Activated CD8-positive, alpha-beta memory T cell treated with anti-CD3 and anti-CD28 coated beads, Interleukin-2, amount 10 ng/mL, durations not matched to agents 7 days and 5 days (primary cell): ENCODE measurements at places on chromosomes 11 and 22.
A peak's percentile ranks its signal among the peaks of the same experiment; 100 is the strongest.

GRCh38 chr22:46953968-46954765 is 191.7 kb downstream of the TBC1D22A start:
- DNase-seq = no peak

DNA sequence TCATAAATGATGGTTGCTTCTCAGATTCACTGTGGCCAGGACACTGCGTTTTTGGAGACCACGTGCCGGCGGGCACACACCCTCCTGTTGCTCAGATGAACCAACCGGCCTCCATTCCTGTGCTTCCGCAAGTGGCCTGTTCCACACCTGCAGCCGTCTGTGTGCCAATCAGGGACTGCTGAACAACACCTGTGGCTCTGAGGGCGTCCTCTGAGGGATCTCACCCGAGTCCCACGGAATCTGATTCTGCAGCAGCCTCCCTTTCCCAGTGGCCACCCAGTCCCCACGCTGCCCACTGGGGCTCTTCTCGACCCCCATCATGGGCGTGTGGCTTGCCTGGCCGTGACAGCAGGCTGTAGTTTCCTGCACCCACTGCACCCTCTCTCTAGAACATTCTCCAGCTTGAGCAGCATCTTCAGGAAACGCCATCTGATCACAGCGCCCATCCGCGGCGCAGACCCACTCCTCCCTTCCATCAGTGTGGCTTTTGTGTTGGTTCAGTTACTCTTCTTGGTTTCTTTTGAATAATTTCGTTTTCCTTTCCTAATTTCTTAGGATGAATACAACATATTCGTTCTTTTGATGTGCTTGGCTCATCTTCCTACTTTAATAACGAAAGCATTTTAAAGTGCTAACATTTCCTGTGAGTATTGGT is 100.3 kb upstream of the SLC22A12 start:
- DNase-seq = no peak

GRCh38 chr11:67303132-67303834 is at the start of gene SSH3:
TSS of gene SSH3 (plus strand) at chr11:67303530. CDS start at chr11:67303626, 96 bp downstream.
- peak; percentile 67 for DNase-seq

- DNase-seq = no peak
These were observed 87.0 kb downstream of the BDNF start for GRCh38 chr11:27612932-27613880.

GRCh38 chr11:846496-847098 is 3.9 kb downstream of the TSPAN4 start:
- no peak for DNase-seq

DNA sequence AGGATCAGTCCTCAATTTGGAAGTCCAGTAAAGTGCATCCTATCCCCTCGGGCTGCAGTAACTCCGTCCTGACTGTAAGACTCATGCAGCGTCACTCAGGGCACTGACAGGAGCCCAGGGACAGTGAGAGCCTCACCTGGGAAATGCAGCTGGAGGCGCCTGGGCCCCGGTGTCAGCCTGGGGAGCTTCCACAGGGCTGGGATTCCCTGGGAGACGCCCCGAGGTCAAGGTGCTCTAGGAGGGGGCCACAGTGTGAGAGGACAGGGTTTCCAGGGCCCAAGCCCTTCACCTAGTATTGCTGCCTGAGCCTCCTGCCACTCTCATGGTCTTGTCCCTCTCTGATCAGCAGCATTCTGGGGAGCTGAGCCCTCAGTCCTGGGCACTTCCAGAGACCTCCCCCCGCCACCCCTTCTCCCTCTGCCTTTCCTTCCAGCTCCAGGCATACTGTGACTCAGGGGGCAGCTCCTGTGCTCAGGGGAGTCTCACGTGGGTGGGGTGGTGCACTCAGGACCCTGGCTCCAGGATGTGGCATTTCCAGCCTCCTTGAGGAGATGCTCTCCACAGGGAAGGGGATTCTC is 99.1 kb upstream of the IGLL5 start:
- DNase-seq = peak; percentile 28

GRCh38 chr22:46148816-46149511 is 1.4 kb upstream of the PPARA start:
- DNase-seq = no peak

DNA sequence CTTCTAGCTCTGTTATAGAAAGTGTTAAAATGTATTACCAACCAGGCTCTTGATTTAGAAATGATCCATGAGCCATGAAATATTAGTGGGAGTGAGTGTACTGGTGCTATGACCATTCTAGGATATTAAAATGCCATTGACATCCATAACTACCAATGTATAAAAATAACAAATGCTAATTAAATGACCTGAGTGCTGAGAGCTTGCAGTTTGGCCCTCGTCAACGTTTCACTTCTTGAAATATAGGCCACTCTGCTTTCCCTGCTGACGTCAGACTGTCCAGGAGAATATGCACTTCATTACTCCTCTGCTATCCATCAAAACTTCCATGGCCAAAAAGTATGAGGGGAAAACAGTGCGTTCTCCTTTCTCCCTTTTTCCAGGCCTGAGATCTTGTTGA is 563.1 kb downstream of the METTL15 start:
- no peak for DNase-seq

DNA sequence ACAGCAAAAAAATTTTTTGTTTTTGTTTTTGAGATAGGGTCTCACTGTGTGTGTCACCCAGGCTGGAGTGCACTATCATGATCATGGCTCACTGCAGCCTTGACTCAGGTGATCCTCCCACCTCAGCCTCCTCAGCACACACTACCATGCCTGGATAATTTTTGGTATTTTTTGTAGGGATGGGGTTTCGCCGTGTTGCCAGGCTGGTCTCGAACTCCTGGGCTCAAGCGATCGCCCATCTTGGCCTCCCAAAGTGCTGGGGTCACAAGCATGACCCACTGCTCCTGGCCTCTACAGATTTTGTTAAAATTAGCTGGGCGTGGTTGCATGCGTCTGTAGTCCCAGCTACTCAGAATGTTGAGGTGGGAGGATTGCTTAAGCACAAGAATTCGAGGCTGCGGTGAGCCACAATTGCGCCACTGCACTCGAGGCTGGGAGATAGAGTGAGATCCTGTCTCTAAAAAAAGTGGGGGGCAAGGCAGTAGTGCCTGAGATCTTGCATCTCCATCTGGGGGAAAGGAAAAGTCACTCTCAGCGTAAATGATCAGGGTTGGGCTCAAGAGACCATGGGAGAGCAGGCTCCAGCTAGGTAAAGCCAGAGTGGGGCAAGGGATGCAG is 10.6 kb upstream of the DGKZ start:
- no peak for DNase-seq

DNA sequence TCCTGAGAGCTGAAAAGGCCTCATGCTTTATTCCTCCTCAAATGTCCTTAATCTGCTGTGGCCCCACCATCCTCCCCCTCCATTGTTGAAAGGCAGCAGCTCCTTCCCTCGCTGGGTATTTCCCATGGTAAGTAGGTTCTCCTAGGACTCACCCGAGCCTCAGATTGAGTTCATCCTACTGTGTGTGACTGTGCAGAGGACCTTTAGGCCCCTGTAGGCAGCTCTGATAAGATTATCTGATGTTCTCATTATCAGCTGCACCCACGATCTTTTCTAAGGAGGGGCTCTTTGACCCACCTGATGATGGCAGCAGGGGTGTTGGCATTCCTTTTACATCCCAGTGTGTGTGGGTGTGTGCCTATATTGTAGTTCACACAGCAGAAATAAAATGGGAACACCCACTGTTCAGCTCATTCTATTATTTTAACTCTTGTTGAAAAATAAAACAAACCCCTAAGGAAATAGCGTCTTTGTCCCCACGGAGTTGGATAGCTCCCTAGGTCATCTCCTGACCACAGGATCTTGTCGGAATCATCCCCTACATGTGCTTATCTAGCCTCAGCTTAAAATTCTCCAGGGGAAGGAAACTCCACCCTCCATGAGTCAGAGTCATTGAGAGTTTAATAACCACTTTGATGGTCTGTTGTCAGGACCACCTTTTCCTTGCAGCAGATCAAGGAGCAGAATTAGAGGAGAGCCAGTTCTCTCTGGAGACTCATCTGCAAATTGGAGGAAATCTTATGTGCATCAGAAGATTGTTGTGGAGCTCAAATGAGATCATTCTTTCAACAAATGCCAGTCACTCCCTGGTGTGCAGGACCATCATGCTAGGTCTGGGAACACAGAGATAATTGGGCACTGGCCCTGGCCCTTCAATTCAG is 19.3 kb downstream of the ENDOD1 start:
- no peak for DNase-seq

- no peak for DNase-seq
These were observed 865 bp upstream of the ZNF280A start for GRCh38 chr22:22520667-22521602.

DNA sequence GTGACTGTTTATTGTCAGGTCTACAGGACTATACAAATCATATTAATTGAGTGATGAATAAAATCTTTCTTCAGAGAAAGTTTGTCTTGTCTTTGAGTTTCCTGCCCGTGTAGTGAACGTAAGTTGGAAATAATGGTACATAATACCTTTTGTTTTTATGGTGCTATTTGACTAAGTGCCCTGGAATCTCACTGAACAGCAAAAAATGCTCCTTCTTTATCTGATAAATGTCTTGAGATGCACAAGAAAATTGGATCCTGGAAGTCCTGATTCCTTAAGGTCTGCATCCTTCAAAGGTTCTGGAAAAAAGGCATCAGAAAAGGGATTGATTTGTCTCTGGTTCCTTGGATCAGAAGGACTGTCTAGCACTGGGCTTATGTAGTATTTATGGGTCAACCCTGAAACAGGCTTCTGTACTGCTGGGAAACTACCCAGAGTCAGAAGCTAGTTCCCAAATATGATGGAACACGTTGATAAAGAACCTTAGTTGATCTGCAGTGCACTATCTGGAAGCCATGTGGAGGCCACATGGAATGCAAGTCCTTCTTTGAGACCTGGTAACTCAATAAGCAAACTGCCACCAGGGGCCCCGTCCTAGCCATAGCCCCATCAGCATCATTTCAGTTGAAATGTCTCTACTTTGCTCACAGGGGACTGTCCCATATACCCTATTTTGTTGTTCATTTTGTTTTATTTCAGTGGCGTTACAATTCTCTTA is 100.6 kb upstream of the CD44 start:
- no peak for DNase-seq

DNA sequence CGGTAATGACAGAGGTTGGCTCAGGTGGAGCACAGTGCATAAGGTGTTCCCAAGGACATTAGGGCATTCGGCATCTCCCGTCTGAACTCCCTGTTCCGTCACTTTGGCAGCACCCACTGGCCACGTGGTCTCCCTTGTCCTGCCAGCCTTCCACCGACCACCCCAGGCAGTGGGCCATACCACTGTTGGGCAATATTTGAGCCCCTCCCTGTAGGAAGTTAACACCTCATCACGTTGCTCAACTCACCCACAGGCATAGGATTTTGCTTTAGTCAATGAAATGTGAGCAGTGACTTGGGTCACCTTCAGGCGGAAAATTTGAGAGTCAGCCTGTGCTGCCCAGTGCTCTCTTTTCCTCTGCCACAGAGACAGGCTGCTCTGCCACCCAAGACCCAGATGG is 44.0 kb downstream of the SERPINH1 start:
- no peak for DNase-seq

DNA sequence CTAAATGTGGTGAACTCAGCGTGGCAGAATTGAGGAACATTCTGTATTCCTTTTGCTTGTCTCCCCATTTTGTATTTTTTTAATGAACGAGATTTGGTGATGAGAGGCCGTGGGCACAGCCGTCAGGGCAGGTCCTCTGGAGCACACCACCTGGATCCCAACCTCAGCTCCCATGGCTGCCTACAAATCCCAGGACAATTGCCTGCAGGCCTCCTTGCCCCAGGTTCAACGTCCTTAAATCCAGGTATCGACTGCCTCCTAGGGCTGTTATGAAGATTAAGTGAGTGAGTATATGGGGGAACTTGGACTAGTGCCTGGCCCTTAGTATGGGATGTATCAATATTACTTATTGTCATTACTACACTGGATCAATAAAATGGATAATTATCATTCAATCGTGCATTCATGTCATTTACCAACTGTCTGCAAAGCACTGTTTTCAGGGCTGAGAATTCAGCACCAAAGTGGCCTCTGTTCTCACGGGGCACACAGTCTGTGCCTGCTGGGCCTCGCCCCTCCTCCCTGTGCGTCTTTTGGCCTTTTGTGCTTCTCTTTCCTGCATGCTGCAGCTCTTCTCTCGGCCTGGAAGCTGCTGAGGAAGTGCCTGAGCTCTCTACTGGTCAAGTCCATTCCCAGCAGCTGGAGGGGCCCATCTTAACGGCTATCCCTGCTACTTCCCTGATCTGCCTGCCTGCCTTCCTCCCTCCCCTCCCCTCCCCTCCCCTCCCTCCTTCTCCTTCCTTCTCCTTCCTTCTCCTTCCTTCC is 1343.7 kb downstream of the BRD1 start:
- no peak for DNase-seq
